CD4-positive, alpha-beta memory T cell (primary cell): ENCODE measurements at places on chromosomes 6 and 20.

DNA sequence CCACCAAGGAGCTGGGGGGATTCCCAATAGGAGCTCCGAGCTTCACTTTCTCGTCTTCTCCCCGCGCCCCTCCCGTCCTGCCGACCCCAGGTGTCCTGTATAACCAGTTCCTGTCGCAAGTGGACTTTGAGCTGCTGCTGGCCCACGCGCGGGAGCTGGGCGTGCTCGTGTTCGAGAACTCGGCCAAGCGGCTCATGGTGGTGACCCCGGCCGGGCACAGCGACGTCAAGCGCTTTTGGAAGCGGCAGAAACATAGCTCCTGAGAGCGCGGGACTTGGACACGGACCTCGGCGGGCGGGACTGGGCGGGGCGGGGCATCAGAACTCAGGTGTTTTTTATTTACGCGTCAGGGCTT, 340 bp upstream of the VARS2 start:
- no peak for DNase-seq

DNA sequence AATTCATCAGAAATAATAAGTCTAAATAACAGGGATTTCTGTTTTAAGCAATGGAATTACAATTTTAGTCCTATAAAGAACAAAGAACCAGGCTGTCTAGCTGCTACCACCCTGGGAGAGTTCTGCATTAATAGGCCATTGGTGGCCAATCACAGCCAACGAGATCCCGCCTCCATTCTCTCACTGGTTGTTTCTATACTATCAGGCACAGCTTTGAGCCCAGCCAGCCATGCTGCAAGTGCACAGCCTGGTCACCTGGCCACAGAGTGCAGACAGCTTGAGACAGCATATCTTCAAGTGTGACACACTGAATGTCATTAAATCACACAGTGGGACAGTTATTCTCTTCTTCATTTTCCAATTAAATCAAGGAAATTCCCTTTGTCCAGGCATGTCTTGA, 16.1 kb upstream of the RAB22A start:
- DNase-seq, result no peak

DNA sequence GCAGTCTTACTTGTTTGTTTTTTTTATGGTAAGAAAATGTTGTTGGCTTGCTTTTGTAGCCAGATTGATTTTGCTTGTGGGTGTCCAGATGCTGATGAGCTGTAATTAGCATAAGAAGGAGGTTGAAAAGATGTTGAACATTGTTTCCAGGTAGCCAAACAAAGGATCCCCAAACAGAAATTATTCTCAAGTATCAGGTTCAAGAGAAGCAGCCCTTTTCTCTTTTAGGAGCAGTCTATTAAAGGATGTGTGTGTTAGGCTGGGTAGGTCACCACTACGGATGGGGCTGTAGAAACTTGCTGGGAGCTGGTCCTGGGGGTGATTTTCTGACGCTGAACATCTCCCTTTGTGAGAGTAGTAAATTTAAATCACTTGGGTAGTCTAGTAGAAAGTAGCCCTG, 86.9 kb upstream of the VSTM2L start:
- DNase-seq, result no peak

DNA sequence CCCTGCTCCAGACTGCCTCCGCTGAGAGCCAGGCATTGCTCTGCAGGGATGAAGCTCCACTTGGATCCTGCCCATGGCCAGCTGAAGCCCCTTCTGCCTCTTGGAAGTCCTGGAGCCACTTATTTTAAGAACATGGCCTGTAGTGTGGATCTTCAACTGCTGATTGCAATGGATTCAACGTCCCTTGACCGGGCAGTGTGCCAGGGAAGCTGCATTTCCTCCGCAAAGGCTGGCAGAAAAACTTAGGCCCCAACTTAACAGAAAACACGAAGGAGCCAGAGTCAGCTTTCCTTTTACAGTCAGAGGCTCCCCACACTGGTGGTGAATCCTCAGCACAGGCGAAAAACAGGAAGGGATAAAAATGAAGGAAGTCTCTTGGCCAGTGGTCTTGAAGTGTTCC, 26.3 kb upstream of the FOXQ1 start:
- DNase-seq, result no peak

- no peak for DNase-seq
These were observed 318.9 kb downstream of the CLIC5 start for GRCh38 chr6:45696738-45697137.

DNA sequence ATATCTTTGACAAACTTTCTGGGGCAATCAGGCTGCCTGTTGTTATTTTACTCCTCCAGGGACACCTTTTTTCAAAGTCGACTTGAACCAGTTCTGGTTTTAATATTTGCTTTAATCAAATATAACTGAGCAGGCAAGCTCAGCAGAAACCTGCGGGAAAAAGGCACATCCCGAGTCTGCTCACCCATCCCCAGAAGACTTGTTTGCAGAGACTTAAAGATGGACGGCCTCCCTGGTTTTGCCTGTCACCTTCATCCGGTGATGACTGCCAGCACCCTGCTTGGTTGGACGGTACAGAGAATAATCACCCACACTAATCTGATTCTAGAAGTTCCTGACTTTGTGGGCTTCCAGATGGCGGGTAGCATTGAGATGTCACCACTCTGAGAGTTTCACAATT, 36.8 kb downstream of the PPP1R3G start:
- no peak for DNase-seq

DNA sequence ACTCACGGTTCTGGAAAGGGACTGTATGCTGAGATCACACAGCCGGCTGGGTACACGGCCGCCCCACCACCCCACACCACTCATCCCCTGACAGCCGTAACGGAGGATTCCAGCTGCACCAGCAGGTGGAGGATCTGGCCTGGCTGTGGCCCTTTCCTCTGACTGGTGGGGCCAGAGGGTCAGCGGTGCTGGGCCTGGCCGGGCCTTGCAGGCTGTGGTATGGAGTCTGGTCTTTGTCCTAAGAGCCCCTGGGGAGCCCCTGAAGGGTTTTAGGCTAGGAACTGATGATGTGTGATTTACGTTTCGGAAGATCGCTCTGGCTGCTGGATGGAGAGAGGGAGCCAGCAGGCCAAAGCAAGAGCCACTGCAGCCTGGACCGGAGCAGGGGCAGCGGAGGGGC, 26.6 kb downstream of the NOL4L start:
- no peak for DNase-seq

DNA sequence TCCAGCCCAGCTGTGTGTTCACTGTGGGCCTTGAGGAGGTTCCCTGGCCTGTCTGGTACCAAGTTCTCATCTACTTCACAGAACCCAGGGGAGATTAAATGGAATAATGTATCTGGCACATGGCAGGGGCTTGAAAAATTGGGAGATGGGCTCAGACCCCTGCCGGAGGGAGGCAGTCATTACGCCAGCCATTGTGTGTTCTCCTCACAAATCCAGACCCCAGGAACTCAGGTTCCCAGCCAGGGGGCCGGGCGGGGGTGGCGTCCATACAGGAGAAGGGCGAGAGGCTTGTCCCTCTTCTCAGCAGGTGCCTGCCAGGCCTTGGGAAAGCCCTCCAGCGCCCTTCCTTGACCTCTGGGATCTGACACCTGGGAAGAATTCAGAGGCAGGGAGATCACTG, 8.1 kb downstream of the NOL4L start:
- DNase-seq, result no peak

- no peak for DNase-seq
These were observed 24.1 kb upstream of the PI16 start for GRCh38 chr6:36930483-36930882.

GRCh38 chr6:162154001-162154400, 573.6 kb downstream of the PRKN start:
- no peak for DNase-seq

DNA sequence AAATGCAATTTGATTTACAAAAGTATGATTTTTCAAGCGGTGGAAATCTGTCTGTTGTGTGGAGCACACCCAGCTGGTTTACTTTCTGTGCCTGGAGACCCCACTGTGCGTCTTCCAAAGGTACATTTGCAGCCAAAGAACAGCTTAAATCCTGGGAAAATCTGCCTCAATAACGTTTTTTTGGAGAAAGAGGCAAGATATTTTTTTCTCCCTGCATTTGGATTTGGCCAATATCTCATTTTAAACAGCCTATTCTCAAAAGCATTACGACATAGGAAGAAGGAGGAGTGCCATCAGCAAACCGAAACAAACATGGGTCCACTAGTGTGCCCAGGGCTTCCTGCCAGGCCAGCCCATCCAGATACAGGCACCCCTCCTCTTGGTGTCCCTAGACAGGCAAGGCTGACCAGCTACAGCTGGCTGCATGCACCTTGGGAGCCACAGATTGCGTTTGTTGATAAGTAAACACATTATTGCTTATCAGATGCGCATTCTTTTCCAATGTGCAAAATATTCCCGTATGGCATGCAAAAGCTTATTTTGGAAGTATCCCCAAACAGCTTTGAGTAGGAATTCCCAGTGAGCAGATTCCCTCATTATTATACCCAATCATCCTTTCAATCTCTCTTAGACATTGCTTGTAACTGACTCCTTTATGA, 184.5 kb upstream of the MARCKS start:
- no peak for DNase-seq

GRCh38 chr6:108594640-108595039, 33.9 kb downstream of the FOXO3 start:
- DNase-seq, result no peak

DNA sequence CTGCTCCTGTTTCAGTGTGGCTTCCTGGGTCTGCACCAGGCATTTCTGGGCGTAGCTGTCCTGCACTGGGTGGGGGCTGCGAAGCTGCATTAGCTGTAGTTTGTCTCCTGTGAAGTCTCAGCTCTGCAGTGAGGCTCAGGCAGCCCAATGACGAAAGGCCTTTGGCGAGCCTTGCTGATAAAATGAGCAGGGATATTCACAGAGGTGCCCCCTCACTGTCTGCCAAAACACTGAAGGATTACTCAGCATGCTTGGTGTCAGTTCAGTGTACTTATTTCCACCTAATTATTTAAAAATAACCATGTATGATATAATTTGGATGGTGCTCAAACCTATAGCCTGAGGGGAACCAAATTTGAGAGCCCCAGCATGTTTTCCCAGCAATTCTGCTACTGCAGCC, 73.5 kb downstream of the ECT2L start:
- no peak for DNase-seq

GRCh38 chr20:34216382-34216742, 24.9 kb upstream of the ASIP start:
- no peak for DNase-seq
